ENCODE measurements at places on chromosomes 2 and 18.

- no peak for DNase-seq
Observed at GRCh38 chr2:158392687-158393086, 63.9 kb downstream of the CCDC148 start.

DNA sequence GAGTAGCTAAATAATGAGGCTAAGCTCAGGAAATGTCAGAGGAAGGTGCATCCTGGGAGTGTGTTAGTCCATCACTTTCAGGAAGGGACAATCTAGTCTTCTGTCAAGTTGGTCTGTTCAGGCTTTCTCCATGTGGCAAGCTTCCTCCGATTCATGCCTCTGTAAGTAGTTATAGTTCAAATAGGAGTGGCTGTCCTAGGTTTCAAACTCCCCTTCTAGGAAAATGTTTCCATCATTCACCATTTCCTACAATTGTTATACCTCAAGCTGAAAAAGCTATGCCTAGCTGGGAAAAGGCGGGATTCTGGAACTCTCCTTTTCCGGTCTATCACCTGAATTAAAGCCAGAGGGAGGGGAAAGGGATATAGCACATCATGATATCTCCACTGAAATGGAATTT lies 287.7 kb upstream of the ZSWIM2 start:
- no peak for DNase-seq

GRCh38 chr2:1634681-1635341 lies 109.5 kb downstream of the PXDN start:
- DNase-seq = no peak

DNA sequence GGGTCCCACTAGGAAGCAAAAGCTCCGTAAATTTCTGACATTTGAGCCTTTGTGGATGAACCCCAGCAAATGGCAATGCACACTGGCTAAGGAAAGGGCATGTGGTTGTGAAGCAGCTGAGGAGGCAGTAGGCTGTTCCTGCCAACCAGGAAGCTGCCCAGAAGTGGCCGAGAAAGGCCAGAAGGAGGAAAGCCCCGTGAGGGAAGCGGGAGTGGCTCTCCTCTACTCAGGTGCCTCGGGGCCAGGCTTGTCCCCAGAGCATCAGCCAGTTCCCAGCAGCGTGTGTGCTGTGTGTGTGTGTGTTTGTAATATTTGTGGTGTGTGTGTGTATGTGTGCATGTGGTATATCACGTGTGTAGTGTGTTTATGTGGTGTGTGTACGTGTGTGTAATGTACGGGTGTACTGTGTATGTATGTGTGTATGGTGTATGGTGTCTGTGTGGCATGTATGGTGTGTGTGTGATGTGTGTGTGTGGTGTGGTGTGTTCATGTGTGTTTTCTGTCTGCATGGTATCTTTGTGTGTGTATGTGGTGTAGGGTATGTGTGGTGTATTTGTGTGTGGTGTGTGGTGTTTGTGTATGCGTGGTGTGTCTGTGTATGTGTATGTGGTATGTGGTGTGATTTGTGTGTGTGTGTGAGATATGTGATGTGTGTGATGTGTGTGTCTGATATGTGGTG lies 90.6 kb downstream of the APOB start:
- no peak for DNase-seq

DNA sequence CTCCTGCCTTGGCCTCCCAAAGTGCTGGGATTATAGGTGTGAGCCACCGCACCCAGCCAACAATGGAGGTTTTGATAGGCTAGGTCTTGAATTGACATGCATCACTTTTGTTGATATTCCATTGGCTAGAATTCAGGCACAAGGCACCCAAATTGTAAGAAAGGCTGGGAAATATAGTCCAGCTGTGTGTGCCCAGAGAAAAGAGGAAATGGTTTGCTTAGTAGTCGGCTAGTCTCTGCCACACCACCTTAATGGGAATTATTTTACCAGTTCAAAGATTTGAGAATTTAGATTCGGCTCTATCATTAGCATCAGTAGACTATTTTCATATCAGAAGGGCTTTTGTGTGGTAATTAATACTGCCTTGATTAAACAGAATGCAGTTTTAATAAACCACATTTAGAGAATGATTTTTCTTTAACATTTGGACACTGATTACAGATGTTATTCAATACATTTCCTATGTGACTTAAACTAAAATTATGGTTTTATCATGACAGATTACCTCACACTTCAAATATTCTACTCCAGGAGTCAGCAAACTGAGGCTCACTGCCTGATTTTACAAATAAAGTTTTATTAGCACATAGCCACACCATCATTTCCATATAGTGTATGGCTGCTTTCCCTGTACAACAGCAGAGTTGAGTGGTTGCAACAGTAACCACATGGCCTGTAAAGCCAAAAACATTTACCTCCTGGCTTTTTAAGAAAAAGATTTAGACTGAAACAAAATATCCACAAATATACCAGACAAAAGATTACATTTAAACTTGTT lies 27.4 kb downstream of the DBI start:
- DNase-seq = no peak

- no peak for DNase-seq
Observed at GRCh38 chr2:213199871-213200270, 48.5 kb upstream of the IKZF2 start.

- DNase-seq = no peak
Observed at GRCh38 chr2:241229563-241230401, 41.3 kb downstream of the ANO7 start.

- no peak for DNase-seq
Observed at GRCh38 chr2:26493566-26493965, 15.6 kb upstream of the OTOF start.

DNA sequence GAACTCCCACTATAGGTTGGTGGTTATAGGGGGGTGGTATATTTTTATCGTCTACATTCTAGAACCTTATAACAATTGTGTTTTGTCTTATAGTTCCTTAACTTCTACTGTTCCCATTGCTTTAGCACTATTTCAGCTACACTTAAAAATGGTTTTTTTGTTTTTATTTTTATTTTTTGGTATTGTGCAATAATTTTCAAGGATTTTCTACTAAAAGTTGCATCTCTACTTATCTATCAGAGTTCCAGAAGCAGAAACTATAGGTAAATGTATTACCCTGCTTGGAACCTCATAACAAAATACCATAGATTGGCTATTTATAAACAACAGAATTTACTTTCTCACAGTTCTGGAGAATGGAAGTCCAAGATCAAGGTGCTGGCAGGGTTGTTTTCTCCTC lies 981.6 kb upstream of the CNTNAP5 start:
- DNase-seq = no peak

Measured in GM03348 (cell line).